ENCODE measurements at places on chromosomes 11 and 22.

DNA sequence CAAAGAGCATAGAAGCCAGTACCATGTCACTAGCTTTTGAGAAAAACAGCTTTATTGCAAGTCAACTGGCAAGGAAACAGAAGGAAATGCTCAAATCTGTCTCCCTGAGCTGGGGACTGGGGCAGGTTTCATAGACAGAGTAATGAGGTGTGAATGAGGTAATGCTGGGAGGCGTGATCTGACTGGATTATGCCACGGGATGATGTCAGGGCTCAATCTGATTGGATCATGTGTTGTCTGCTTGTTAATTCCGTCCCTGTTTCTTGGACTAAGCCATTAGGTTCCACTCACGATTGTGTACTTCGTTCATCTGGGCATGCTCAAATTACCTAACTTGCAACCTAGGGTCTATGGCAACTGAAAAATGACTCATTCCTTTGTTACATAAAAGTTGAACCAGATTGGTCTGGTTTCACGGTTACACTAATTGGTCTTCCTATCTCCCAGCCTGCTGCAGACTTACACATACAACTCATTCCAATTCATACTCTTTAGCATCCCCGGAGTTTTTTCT is 20.2 kb upstream of the OR10A5 start:
- DNase-seq: no peak

DNA sequence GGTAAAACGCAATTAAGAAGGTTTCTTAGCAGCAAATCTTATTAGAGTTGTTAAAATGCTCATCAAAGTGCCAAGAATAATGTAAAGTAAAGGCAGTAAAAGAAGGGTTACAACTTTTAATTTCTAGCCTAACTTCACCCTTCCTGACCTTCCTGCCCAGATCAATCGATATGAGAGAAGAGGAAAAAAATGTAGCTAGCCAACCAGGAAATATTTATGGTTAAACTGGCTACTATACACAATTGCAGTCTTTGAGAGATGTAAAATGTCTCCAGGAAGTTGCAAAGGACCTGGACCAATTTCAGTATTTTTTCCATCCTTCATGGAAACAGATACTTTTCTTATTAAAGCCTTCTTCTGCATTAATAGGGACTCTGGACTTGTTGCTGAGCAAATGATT is 141.8 kb upstream of the CCDC90B start:
- no peak for DNase-seq

GRCh38 chr11:72583616-72584292 is 90.5 kb downstream of the PDE2A start:
- DNase-seq: no peak

- no peak for DNase-seq
These were observed 58.7 kb upstream of the CHST1 start for GRCh38 chr11:45724153-45724552.

DNA sequence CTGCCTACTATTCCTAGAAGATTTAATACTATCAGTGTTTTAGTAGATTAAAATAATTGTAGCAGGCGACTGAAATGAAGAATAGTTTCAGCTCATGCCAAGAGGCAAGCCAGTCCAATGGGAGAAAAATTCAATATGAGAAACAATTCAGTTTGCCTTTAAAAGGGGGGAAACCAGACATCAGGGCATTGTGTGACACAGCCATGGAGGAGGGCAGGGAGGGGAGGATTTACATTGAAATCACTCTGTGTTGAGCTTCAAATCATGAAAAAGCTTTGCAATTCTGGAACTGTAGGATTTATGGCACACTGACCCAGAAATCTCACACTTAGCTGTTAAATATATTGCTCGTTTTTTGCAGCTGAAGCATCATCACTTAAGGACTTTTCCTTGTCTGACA is 4.6 kb downstream of the SLC1A2 start:
- DNase-seq: no peak

GRCh38 chr11:96052921-96053651 is 129.2 kb upstream of the MTMR2 start:
- peak; percentile 84 for DNase-seq

DNA sequence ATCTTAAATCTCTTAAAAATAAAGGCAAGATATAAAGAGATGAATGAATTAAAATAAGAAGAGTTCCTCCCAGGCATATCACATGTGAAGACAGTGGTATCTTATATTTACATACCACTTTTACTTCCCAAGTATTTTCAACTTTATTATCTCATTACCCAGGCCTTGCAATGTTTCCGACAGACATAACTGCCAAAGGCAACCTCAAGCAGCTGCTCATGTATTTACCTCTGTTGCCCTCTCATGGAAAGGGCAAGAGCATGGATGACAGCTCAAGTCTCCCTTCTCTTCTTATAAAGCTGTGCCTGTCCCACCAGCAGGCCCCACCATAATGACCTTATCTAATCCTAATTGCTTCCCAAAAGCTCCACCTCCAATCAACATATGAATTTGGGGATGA is 894.2 kb downstream of the NTM start:
- DNase-seq: peak; percentile 73

DNA sequence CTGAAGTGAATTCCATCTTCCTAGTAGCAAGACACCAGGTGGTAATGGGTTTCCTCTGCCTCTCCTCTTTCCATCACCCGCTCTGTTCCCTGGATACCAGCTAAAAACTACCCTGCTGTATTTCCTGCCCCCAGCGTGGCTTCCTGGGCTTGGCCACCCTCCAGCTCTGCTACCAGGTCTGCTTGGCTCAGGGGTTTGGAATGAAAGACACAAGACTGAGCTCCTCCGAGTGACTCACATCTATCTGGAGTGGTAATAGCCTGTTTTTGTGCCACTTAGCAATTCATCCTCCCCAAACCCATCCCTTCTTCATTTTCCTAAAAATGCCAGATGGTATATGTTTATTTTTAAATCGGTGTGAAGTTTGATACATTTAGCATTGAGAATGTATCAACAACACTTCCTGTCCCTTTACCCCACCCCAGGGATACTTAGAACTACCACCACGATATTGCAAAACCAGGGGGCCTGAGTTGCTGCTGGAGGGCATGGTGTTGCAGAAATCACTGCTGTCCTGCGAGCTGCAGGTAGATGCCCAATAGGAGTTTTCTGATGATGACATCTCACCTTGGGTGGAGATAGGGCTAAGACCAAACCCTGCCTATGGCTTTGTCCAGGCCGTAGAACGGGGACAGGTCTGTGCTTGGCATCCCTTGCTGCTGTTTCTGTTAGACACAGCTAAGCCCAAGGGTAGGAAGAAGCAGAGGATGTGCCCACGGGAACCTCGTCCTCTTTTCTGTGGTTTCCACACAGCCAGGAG is 7.5 kb upstream of the MICAL3 start:
- peak; percentile 91 for DNase-seq

DNA sequence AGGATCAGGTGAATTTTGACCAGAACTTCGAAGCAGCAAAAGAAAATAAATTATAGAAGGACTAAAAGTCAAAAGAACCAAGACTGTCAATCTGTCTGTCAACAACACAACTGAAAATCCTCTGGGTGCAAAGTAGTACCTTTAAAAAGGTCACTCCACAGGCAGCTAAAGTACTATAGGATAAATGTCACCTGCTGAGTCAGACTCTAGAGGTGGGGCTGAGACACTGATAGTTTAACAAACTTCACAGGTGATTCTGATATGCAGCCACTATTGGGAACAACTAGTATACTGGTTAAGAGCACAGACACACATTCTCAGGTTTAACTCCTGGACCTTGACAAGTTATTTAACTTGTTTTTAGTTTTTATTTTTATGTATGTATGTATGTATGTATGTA is 107.3 kb downstream of the FCHSD2 start:
- no peak for DNase-seq

GRCh38 chr11:74307434-74307833 is 4.0 kb downstream of the P4HA3 start:
- peak; percentile 49 for DNase-seq

- no peak for DNase-seq
These were observed 85.0 kb upstream of the EED start for GRCh38 chr11:86159581-86159891.

DNA sequence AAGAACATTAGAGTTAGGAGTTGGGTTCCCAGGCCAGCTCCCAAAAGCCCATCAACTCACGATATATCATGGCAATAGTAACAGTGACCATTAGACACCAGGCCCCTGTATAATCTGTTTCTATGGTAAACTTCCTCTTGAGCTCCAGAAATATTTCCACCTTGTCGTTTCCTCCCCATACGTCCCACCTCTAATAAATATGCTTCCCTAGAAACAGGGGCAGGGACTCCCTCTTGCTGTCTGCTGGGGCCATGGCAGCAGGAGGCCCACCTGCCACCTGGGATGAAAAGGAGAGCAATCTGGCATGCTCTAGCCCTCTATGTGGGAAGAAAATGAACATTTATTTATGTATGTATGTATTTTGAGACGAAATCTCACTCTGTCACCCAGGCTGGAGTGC is 32.2 kb upstream of the AMOTL1 start:
- DNase-seq: no peak

- no peak for DNase-seq
These were observed 50.3 kb downstream of the CDKN1C start for GRCh38 chr11:2835296-2835695.

- peak; percentile 39 for DNase-seq
These were observed at the start of gene INPP5J for GRCh38 chr22:31122532-31123291. TSS of gene INPP5J (plus strand) at chr22:31122966. CDS start at chr22:31123015, 49 bp downstream.

DNA sequence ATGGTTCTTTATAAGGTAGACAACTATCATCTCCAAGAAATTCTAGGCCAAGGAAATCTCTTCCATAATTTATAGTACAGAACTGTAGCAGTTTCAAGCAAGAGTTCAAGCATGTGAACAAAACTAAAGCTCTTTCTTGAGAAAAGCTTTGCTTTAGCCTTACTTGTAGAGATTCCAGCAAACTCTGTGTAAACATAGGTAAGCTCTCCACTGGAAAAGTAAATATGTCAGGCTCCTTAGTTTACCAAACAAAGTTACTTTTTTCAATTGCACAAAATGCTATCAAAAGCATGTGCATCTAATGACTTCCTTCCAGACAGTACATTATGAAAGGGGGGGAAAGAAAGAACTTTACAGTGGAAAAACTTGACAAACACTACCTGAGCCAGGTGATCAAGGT is 125.0 kb downstream of the SIK3 start:
- DNase-seq: no peak

DNA sequence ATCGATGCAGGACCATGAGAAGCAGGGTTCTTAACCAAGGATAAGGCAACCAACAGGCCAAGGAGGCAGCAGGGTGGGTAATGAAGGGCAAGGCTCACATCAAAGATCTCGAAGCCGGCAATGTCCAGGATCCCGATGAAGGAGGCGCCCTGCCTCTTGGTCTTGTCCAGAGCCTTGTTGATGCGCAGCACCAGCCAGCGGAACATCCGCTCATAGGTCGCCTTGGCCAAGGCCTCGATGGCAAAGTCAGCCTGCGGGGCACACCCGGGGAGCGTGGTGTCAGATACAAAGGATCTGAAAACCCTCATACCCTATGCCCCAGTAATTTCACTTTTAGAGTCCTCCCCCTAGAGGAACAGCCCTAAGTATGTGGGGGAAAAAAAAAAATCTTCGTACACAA is 63.5 kb downstream of the APOL1 start:
- DNase-seq: no peak

DNA sequence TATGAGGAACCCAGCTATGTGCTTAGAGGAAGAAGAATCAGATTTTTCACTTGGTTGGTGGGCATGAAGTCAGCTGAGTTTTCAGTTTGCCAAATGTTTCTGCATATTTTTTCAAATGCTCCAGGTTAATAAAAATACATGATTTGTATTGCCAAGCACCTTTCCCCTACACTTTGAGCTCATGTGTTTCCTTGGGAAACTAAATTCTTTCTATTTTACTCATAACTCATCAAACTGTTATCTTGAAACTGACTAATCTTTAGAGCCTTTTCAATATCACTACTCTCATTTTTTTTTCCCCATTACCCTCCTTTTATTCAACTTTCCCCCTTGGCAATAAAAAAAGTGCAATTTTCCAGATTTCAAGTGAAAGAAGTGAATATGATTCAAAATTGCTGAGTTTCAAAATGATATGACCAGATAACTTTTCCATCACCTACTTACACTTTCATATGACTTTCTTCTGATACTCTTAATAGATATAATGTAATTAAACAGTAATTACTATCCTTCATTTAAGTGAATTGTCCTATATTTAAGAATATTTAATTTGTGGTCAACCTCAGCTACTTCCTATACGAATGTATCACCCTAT is 91.9 kb upstream of the SOX6 start:
- no peak for DNase-seq

- peak; percentile 93 for DNase-seq
These were observed 36.2 kb downstream of the TXN2 start for GRCh38 chr22:36445158-36445668.

- no peak for DNase-seq
These were observed 11.3 kb downstream of the LGALS12 start for GRCh38 chr11:63517156-63517555.

GRCh38 chr11:100866453-100866852 is 179.4 kb downstream of the ARHGAP42 start:
- DNase-seq: no peak

DNA sequence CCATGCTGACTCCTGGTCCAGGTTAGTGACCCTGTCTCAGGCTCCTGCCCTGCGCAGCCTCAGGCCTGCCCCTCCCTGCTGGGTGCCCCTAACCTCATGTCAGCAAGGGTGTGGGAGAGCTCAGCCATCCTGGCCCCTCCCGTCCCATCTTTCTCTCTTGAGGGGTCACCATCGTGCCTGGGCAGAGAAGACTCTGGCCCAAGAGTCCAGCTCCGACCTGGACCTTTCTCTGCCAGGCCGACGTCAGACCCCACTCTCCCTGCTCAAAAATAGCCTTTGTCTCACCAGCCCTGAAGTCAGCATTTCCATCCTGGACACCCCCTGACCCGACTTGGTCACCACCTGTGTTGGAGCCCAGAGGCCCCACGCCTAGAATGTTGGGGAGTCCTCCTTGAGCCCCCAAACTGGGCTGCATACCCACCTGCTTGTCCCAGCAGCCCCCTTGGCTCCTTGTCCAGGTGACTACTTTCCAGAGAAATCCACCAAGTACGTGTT is 4.9 kb downstream of the SCGB1C1 start:
- no peak for DNase-seq

DNA sequence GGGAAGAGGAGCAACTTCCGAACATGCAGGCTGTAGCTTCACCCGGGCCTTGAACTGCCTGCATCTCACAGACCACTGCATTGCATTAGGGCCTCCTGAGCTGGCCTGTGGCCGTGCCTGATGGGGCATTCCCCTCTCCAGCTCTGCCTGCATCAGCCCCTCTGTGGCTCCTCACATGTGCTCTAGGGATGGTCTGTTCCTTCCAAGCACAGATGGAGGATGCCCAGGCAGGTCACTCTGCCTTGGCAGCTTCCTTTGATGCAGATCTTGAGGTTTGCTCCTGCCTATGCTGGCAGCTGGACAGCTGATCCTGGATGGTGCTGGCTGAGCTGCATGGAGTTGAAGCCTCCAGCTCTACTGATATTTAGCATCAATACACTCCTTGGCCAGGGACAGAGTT is 28.5 kb downstream of the AMPD3 start:
- no peak for DNase-seq

Measured in myocyte (in vitro differentiated cells).